Non-pigmented ciliary epithelial cell (primary cell): ENCODE measurements at places on chromosomes 16 and 17.

DNA sequence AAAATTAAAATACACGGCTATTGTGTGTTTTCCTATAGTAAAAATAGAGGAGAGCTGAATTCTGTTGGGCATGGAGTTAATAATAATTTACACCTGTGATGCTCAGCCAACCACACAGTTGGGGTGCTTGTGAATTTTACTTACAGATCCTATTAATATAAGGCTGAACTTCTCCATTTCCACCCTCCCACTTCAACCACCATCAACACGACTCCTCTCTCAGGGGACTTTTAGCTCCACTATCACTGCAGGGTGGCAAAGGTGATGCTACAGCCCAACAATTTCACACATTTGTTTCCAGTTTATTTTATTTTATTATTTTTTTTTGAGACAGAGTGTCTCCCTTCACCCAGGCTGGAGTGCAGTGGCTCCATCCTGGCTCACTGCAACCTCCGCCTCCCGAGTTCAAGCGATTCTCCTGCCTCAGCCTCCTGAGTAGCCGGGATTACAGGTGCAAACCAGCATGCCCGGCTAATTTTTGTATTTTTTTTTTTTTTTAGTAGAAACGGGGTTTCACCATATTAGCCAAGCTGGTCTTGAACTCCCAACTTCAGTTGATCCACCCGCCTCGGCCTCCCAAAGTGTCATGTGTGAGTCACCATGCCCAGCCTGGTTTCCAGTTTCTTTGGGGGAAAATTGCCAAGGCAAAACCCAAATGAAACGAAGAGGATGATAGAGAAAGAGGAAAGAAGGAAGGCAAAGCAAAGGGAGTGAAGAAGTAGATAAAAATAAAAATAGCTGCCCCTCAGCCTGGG lies 57.9 kb downstream of the GNA13 start:
- DNase-seq, result no peak

DNA sequence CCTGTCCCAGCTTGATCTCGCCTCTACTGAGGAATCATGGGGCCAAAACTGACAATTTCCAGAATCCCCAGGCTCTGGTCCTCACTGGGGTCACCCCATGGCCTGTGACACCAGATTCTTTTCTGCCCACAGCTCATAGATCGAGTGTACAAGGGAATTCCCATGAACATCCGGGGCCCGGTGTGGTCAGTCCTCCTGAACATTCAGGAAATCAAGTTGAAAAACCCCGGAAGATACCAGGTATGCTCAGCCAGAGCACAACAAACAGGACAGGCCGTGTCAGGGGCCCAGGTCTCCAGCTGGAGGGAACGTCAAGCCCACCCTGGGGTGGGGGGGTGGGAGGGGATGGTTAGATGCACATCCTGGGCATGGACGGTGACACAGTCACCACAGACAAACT lies 17.5 kb downstream of the USP6 start:
- no peak for DNase-seq

GRCh38 chr16:3655396-3656159 lies 1.1 kb downstream of the DNASE1 start:
- DNase-seq, result no peak

DNA sequence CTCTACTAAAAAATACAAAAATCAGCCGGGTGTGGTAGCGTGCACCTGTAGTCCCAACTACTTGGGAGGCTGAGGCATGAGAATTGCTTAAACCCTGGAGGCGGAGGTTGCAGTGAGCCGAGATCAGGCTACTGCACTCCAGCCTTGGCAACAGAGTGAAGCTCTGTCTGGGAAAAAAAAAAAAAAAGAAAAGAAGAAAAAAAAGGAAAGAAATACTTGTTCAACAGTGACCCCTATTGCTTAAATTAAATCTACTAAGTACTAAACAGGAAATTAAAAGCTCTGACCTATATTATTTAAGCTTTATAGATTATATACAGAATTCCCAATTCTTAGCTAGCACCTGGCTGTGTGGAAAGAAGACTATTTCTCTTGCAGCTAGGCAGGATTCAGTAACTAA lies 48.9 kb downstream of the FBXL20 start:
- no peak for DNase-seq

- DNase-seq, result no peak
Observed at GRCh38 chr17:72970797-72971196, 121.7 kb downstream of the SLC39A11 start.

GRCh38 chr16:68737046-68737729 lies at the start of gene CDH1:
CDH1 (plus strand) TSS chr16:68737292; CDS start chr16:68737416, 124 bp downstream.
- no peak for DNase-seq
